Left kidney (tissue), 8 donors: ENCODE measurements at places on chromosomes 3 and 15. TPM values are rescaled to one million over a fixed set of nuclear protein-coding genes. Genes with fewer than 3 reads are reported as not detected.
A peak's percentile ranks its signal among the peaks of the same experiment; 100 is the strongest.

GRCh38 chr15:56428821-56429458 is 36.0 kb downstream of the MNS1 start:
- DNase-seq: no peak

- DNase-seq: peak; percentile 52
These were observed 402 bp downstream of the WWTR1 start for GRCh38 chr3:149657321-149657925.

DNA sequence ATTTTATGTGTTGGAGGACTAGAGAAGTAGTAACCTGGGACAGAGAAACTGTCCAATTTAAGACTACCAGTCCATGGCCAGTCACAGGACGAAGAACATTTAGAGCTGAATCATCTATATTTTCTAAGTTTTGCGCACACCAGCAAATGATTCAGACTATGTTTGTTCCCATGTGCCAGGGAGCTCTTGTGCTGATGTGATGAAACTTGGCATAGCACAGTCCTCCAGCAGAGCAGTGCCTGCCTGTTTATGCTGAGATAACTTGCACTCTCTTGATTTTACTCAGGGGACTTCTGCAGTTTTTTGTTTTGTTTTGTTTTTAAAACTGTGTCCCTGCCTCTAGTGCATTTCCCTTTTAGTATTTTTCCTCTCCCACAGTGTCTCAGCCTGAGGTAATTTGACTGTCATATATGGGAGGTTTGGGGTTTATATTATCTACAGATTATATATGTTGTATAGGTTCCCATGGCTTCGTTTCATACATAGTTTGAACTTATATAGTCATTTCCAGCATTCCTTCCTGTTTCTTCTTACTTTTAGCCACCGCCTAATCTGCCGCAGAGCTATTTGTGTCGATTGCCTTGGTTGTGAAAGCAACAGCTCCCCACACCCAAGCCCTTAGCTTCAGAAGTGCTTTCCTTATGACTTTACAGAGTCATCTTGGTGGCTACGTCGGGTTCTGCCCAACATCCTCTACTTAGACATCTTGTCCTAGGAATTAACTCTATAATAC is 45.5 kb downstream of the PPM1L start:
- no peak for DNase-seq

DNA sequence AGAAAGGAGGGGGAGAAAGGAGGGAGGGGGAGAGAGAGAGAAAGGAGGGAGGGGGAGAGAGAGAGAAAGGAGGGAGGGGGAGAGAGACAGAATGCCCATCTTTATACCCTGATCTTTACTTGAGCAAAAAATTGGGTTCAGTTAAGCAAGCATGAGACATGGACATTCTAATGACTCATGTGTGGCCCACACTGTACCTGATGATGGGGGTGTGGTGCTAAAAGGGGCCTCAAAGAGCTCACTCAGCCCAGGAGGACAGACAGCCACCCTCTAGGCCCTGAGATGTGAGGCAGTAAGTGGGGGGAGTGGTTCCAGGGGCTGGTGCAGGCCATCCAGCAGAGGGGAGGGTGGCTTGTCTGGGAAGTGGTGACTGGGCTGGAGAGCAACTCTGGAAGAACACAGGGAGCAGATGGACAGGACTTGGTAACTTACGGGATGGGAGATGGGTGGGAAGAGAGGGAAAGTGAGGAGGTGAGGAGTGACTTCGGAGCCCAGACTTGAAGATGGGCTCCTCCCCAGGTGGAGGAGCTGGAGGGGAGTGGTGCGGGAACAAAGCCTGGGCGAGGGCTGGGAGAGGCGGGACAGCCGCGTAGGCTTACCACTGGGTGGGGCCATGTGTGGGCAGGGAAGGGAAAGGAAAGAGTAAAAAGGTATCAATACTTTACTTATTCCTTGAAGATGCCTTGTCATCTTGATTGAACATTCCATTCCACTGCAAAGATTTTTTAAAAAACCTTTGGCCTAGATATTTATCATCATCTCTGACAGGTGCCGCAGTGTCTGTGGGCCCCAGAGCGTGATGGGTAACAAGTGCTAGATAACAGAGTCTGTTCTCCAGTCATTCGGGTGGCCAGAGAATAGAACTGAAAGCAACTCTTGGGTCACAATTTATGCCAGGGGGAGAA is 32.3 kb downstream of the TSPAN3 start:
- DNase-seq: no peak

- DNase-seq: no peak
These were observed 407.3 kb downstream of the GBE1 start for GRCh38 chr3:81354119-81354518.

DNA sequence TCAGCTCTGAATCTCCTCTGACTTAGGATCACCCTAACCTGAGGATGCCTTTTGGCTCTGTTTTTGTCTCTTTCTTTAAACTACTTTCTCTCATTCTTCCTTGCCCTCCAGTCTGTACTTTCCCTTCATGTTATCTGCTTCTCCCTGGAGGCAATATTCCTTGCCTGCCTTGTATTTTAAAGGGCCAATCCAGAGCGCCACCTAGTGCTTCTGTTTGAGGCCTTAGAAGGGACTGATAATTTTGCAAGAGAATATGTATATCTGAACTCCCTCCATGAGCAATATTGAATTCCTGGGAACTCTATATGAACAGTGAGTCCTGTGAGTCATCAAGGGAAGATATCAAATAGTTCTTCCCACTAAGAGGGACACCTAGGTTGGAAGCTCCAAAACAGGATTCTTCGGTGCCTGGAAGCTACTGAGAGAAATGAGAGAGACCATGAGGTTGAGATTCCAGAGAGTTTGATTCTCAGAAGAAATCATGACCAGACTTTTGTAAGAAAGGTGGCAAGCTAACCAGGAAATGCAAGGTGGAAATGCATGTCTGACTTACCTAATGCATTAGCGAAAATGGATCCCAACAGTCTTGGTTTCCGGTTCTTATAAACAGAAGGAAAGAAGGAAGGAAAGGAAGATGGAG is 203.8 kb upstream of the CD96 start:
- peak; percentile 40 for DNase-seq

DNA sequence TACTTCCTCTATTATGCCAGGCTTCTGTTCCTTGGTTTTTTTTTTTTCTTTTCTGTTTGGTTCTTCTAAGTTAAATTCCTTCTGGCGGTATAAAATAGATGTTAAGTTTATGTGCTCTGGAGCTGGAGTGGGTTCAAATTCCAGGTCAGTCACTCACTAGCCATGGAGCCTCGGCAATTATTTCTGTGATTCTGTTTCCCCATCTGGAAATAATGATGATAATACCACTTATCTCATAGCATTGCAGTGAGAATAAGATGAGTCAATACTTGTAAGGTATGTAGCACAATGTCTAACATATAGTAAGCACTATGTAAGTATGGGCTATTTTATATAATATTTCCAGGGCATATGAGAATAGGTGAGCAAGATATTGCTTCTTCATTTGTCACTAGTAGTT is 33.2 kb upstream of the ZDHHC23 start:
- no peak for DNase-seq

Gene UPK1B
- 10.4 TPM for polyA plus RNA-seq

Gene TEX9
- polyA plus RNA-seq: 36.9 TPM

DNA sequence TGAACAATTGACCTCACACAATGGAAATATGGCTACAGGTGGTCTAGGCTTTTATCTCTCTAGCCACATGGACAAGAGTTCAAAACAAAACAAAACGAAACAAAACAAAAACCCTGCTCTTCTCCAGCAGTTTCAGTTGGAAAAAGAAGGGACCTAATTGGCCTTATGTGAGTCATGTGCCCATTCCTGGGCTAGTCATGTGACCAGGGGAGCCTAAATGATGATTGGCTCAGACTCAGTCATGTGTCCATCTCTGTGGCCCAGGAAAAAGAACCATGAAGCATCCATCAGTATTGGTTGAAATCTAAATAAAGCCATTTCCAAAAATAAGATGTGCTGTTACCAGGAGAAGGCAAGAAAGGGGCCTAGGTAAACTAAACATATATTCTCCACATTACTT is 96.8 kb downstream of the ANXA2 start:
- DNase-seq: no peak

Gene RASGRP1
- polyA plus RNA-seq: 15.1 TPM

DNA sequence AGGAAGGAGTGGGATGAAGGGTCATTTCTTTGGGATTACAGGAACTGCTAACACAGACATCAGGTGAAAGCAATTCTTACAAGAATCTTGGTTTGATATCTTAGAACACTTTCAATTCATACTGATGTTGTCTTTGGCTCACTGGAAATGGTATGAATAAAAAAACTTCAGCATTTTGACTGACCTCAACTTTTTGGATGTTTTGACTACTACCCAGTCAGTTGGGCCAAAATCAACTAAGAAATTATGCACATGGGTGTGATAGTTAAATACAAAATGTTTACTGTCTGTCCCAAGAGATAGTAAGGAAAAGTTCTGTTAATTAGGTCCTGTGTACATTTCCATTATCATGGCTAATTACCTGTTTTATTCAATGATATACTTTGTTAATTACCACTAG is 165.5 kb upstream of the LRIG1 start:
- no peak for DNase-seq

GRCh38 chr3:55511895-55512570 is 24.9 kb upstream of the WNT5A start:
- DNase-seq: no peak

Gene ST3GAL6
- 100 TPM for polyA plus RNA-seq
